ENCODE measurements at places on chromosomes 6 and 20.
A peak's percentile ranks its signal among the peaks of the same experiment; 100 is the strongest.

DNA sequence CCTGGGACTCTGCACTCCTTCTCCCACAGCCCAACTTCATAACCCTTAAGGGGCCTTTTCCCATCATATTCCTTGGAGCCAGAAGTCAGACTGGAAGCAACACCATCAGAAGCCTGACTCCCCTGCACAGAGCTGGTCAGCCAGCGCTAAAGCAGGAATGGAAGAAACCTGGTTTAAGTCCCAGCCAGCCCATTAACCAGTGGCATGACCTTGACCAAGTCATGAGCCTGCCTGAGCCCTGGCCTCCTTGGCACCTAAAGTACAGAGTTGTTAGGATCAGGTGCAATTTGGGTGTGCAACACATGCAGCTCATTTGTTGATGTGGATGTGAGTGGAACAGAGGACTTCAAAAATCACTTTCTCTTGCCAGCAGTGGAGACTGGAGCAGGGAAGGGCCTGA lies 20.8 kb downstream of the FOXP4 start:
- no peak for DNase-seq

- DNase-seq: no peak
Observed at GRCh38 chr6:45724511-45724910, 291.1 kb downstream of the CLIC5 start.

GRCh38 chr6:28585335-28585734 lies 59.7 kb downstream of the GPX5 start:
- no peak for DNase-seq

GRCh38 chr6:71476371-71476770 lies 187.8 kb downstream of the OGFRL1 start:
- no peak for DNase-seq

DNA sequence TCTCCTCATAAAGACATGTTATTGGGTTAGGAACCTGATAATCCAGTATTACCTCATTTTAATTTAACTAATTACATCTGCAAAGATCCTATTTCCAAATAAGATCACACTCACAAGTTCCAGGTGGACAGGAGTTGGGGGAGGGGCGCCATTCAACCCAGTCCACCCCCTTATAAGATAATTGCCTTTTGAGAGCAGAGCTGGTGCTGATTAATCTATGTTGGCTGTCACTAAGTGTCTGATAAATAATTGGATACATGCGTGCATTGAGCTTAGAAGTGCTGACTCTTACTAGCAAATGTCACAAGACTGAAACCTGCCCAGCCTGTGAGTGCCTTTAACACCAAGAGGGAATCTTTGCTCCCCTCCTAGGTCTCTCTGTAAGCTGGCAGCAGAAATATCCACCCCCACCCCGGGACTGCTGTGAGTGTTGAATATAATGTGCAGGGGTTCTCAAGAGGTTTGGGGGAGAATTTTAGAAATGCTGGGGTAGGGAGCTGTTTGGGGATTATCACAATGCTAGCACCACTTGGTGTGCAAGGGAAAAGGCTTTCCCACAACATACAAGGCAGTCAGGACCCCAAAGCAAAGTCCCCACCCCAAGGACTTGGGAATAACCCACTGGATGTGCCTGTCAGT lies 87.5 kb downstream of the ANKRD60 start:
- no peak for DNase-seq

DNA sequence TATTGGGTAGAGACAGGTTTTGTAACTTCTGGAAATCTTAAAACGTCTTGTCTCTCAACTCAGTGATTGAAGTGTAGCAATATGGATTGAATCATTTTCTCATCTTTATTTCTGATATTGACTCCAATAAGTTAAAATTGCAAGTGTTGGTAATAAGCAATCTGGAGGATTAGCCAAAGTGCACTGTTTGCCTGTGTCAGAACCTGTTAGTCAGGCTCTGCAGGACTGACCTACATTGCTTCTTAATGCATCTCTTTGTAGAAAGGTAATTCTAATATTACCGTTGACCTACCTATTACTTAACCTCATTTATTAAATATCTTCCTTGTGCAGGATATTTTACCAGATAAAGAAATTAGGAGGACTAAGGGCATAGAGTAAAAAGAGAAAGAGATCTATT lies 484.0 kb upstream of the CITED2 start:
- DNase-seq: no peak

DNA sequence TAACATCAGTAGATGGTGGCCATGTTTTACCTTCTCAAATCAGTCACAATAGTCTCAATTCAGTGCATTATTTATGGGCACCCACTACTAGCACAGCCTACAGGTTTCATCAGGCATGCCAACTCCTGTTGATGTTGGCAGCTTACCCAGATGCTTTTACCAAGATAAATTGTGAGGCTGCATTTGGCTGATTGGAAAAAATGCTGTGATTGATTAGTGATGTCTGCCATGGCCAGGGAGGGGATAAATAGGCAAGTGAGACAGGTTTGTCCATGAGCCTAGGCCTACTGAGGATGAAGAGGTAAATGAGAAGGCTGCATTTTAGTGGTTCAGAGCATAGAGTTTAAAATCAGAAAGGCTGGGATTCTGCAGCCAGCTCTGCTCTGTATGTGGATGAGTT lies 227.1 kb downstream of the NFATC2 start:
- no peak for DNase-seq

DNA sequence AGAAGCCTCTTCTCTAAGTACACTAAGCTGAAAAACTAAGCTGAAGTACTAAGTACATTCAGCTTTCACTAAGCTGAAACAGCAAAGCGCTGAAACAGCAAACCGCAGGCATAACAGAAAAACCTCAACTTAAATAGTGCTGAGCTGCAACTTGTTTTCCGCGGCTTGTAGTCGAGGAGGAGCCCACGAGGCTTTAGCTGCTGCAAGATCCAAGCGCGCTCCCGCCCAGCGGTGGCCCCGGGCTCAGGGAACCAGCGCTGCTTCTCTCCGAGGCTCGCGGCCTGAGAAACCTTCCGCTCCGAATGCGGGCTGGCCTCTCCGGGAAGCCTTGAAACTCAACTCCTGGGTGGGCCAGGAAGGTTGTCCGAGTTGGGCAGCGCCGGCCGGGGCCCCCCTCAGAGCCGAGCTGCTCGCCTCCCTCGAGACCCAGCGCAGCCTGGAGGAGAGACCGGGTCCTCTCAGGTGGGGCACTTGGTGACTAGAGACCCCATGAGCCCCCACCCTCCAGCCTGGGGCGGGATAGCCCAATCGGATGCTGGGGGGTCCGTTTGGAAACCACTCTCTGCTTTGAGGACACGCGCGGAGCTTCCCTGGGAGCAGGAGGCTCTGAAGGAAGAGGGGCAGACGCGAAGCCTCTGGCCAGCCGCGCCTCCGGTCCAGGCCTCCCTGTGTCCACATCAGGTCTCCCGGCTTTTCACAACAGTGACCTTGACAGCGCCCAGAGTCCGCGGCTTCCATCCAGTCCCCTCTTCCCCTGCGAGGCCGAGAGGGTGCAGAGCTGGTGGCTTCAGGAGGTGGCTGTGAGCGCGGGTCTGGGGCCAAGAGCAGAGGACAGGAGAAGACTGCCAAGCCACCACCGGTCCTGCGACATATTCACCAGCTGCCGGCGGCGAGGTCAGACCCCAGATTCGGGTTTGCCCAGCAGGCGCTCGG lies 38.1 kb upstream of the HLA-E start:
- no peak for DNase-seq

DNA sequence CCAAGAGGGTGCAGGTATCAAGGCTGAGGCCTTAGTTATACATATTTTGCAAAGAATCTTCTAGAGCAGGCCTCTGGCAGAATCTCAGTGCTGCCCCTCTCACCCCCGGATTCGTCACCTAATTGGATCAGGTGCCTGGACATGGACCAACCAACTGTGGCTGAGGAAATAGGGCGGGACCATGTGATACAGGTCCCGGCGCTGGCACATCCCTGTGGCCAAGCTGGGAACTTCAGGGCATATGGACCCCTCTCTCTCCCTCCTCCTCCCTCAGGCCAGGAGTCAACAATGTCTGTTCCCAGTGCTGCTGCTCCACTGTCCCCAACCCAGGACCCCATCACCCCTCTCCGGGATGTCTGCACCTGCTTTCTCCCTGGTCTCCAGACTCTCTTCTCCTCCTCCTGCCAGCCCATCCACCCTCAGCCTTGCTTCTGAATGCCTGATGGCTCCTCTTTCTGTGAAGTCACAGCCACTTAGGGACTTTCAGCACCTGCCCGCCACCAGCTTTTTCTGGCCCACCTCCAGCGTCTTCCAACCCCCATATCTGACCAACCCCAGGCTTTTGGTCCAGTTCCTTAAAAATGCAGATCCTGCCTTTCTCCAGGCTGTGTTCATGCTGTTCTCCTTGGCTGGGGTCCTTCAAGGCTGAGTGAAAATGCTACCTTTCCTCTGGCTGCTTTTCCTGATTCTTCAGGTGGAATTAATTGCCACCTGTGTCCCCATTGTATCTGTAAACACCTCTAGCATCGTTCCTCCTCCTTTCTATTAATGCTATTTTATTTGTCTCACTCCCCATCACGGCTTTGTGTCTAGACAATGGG lies 19.0 kb upstream of the MLN start:
- DNase-seq: no peak

- no peak for DNase-seq
Observed at GRCh38 chr6:1908784-1909183, 299.1 kb downstream of the FOXC1 start.

DNA sequence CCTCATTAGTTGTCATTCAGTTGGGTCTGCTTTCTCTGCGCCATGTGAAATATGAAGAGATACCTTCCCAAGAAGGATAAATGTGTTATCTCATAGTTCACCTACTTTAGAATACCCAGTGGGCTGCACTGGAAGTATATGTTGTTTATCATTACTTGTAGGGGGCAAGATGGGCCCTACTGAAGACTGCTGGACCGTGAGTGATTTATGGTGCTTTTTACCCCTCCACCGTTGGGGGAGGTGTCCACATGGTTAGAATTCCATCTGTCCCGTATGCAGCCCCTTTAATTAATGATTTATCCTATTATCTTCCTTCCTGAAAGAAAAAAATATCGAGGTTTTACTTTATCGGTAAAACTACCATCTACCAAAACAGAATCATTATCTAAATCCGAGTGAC lies 97.0 kb downstream of the TSHZ2 start:
- no peak for DNase-seq

DNA sequence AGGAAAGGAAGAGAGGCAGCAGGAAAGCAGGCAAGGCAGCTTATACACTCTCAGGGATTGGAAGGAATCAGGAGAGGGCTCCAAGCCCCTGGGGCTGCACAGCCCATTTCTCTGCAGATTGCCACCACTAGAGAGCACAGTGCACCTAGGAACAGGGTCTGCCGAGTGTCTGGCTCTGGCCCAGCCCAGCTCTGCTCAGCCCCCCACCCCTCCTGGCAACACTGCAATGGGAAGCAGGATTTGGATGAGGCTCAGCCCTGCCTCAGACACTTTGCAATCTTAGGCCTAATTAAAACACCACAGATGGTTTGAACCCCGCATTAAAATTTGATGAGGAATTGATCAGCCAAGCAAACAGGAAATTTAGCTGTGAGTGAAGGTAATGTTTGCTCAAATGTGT lies 252.7 kb downstream of the DHX35 start:
- no peak for DNase-seq

- DNase-seq: no peak
Observed at GRCh38 chr6:116060572-116061283, at the start of gene FRK. TSS of gene FRK (minus strand) at chr6:116060891. CDS start at chr6:116060311, 580 bp downstream.

DNA sequence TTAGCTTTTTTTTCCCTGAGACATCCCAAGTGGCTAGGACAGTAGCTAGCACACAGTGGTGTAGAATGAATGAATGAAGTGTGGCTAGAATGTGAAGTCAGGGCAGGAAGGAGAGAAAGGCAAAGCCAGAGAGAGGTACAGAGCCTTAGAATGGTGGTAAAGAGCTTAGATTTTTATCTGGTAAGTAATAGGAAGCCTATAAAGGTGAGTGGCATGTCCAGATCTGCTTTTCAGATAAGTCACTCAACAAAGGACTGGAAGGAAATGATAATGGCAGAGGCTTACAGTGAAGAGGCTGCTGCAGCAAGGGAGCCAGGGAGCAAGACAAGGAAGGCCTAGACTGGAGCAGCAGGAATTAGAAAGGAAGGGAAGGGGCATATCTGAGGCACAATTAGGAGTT lies 96.0 kb upstream of the PRDM1 start:
- no peak for DNase-seq

- peak; percentile 48 for DNase-seq
Observed at GRCh38 chr6:32086661-32087573, 22.2 kb downstream of the TNXB start.

- no peak for DNase-seq
Observed at GRCh38 chr6:149026530-149026942, 279.7 kb downstream of the UST start.

- DNase-seq: peak; percentile 42
Observed at GRCh38 chr6:5398530-5398929, 137.2 kb downstream of the FARS2 start.

DNA sequence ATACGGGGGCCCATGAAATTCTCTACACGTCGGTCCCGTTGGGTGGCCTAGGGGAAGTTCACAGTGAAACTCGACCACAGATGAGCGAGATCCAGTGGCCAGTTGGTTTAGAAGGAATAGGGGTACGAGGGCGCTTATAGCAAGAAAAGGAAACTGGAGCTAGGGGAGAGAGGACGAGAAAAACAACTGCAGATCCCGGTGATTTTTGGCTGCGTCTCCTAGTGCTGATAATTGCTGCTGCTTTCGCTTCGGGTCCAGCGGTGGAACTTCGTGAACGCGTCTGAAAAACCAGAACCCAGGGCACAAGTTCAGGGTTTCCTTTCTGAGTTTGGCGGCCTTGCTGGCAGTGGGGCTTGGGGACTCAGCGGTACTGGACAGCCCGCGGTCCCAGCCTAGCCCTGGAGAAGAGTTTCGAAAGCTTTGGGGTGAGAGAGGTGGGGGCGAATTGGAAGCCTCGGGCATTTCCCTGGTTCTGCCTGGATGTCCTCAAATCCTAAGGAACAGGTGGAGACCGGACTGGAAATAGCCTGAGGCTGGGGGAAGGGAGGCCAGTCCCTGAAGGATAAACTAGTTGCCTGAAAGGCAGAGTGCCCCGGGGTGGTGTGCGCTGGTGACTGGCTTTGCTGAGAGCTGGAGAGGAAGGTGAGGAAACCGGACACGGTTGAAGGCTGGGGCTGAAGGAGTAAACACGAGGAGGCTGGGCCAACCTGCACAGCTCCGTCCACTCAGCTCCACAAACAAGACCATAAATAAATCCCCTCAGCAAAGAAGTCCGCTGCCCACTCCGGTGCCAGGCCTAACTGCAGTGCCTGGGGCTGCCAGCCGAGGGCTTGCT lies 793 bp downstream of the GMPR start:
- peak; percentile 21 for DNase-seq

- DNase-seq: peak; percentile 66
Observed at GRCh38 chr6:30102970-30103871, 9.7 kb downstream of the TRIM31 start.

DNA sequence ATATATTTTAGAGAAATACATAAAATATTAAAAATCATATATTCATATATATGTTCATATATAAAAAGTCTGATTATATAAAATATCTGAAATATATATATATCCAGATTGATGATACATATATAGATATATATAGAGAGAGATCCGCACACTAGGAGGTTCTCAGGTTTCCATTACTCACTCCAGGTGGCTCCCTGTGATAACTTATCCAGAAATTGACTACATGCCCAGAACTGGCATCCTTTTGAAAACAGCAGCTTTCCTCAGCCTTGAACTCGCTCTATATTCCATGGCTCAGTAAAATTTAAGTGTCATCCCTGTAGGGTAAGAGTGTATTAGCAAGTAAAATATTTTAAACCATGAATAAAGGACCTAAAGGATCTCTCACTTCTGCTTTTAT lies 206.8 kb downstream of the TINAG start:
- DNase-seq: no peak
